ENCODE measurements at places on chromosomes 7 and 10.

DNA sequence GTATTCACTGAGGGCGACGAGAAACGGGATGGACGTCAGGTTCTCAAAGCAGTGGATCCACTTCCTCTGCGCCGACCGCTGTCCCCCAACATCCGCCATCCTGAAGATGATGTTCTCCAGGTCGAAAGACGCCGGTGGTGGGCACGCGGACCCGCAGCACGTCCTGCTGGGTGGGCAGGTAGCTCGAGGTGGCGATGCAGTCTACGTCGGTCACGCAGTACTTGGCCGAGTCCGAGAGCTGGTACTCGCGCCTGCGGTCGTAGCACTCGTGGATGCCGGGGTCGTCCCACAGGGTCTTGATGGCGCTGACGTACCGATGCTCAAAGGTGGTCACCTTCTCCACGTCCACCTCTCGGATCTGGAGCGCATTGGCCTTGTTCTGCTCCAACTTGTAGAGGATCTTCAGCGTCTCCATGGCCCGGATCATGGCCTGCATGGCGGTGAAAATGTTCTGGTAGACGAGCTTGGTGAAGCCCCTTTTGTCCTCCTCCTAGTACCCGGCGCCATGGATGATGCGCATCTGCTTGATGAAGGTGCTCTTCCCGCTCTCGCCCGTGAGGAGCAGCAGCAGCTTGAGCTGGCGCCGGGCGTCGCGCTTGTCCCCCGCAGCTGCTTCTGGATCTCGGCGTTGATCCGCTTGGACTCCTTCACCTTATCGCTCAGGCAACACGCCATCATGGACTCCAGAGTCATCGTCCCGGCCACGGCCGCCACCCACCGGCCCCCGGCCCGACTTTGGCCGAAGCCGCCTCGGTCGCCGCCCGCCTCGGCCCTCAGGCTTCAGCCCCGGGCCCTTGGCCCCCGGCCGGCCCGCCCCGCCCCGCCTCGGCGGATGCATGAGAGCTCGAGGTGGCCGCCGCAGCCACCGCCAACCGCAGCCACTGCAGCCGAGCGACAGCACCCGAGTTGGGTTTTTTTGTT, 122.9 kb upstream of the KCTD7 start:
- no peak for DNase-seq

DNA sequence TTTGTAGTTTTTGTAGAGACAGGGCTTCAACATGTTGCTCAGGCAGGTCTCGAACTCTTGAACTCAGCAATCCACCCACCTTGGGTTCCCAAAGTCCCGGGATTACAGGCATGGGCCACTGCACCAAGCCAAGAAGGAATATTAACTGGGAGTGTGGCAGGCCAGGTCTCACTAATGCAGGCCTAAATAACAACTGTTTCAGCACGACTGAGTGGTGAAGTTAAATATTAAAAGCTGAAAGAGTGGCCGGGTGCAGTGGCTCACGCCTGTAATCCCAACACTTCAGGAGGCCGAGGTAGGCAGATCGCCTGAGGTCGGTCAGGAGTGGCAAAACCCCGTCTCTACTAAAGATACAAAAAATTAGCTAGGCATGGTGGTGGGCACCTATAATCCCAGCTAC, 21.1 kb downstream of the CHUK start:
- DNase-seq, result no peak

DNA sequence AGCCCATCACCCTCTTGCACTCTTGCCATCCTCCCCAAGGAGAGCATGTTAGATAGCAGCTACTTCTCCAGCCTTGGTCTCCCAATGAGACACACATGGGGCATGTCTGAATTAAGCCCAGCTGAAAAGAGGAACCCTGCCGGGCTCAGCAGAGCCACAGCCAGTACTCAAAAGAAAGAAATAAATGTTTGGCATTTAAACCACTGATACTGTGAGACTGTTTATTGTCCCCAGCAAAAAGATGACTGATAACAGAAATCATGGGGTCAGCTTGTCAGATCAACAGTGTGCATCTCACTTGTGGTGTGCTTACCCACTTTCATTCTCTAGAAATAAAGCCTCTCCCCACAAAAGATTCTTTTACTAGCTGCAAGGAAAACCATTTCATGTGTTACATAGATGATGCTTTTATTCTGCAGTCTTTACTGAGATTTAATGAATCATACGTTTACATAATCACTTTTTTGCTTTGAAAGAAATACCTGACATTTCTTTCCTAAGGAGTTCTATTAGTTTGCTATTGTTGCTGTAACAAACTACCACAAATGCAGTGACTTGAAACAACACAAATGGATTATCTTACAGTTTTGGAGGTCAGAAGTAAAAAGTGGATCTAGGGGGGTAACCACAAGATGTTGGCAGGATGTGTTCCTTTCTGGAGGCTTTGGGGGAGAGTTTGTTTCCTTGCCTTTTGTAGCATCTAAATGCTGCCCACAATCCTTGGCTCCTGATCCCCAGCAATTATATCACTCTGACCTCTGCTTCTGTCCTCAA, 20.9 kb downstream of the ANKRD7 start:
- DNase-seq, result no peak

GRCh38 chr10:72802332-72802731, 91.2 kb upstream of the OIT3 start:
- DNase-seq, result no peak

DNA sequence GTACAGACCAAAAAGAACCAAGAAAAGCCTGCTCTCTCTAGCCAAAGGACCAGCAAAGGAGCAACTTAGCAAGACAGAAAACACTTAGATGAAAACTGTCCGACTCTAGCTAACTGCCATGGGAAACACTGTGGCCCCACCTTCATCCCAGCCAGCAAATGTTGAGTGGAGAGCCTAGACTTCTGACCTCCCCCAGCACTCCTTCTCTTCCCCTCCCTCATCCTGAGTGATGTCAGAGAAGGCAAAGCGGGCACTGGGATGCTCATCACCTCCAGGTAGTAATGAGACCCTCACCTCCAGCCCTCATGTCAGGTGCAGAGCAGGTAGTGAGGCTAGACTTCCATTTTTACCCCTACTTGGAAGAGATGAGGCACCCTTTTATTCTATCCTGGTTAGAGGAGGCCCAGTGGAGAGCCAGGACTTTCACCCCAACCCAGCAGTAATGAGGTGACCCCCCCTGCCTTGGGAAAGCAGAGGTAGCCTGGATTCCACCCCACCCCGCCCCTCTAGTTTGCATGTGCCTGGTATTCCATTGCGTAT, 16.9 kb downstream of the CUZD1 start:
- no peak for DNase-seq

DNA sequence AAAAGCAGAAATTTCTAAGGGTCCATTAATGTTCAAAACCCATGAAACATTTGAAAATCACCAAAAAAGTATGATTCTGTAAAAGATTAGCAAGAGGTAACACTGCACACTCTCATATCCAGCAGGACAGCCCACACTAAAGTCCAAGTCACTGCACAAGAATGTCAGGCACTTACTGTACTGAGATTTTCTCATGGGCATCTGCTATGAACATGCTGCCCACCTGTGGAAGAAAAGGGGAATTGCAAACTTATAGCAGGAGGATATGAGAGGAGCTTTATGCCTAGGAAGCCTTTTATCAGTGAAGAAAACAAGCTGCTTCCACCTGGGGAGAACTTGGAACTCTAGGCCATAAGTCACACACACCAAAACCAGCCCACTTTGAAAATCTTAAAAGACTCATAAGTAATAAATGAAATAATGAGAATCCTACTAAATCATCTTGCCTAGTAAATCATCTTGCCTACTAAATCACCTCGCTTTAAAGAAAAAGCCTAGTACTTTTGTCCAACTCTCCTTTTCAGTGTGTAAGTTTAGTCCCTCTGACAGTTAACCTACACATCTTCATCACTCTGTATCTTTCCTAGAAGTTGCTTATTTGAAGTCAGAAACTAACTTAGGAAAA, 46.1 kb downstream of the ARMH3 start:
- no peak for DNase-seq

- DNase-seq, result no peak
These were observed 908 bp downstream of the NOM1 start for GRCh38 chr7:156950381-156950858.

DNA sequence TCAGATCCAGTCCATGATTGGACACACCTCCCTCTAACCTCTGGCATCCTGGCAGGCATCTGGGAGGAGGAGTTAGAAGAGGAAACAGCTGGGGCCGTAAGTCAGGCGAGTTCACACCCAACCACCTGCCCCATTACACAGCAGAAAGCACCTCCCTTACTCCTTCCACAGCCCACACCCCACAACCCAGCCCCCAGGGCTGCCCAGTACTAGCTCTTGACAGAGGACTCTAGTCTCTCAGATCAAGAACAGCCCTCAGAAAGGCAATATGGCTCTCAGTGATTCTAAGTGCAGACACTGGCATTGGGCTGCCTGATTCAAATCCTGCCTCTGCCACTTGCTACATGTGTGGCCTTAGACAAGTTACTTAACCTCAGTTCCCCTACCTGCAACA, 34.1 kb downstream of the KCNMA1 start:
- DNase-seq, result no peak

DNA sequence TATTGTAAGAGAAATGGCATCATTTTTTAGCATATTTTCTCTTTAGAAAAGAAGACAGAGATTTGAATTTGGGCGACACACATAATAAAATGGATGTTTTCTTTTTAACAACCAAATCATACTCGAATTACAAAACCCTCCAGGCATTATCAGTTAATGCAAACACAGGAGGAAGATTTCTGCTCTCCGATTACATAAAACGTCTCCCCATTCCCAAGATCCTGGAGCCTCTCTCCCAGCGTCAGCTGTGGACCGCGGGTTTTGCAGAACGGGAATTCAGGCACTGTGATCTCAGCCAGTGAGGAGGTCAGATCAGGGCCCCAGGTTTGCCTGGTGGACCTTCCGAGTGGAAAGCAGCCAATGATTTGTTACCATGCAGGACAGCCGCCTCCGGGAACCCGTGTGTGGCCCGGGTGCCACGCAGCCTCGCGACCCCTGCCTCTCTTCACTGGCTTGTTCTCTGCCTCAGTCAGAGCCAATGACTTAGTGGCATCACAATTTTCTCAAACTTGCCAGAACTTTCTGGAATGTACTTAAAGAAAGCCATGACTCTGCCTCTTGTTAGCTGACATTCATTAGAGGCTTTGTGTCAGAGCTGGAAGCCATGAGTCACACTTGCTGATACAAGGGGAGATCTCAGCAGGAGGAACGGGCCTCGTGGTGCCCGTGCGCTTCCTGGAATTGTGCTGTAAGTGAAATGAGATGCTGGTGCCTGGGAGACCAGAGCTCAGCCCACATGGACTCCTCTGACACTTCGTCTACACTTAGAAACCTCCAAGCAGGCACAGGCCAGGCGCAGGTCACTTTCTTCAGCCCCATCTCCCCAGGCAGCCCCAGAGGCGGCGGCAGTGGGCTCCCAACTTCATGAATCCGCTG, 246.1 kb downstream of the KLF6 start:
- no peak for DNase-seq

DNA sequence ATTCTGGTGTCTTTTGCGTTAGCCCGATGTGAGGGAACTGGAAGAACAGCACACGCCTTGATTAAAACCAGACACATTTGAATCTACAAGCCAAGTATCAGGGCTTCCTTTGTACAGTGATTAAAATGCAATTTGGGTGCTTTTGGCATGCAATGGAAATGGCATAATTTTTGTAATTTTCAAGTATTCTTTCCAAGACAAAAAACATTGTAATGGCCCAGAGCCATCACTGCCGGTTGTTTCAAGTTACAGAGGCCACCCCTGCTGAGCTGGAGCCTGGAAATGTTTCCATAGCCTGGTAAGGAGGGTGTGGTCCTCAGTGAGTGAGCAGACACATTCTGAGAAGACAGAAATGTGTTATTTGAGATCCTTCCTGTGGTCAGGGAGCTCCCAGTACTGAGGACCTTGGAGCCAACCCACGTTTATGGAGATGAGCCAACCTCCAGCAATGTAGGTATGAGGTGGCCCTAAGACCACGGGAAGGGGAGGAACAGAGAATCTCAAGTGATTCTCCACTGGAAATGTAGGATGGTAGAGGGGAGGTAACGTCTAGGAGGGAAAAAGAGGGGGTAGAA, 20.9 kb downstream of the TEX36 start:
- DNase-seq, result no peak

GRCh38 chr7:128271471-128271941, 30.4 kb downstream of the LEP start:
- no peak for DNase-seq

DNA sequence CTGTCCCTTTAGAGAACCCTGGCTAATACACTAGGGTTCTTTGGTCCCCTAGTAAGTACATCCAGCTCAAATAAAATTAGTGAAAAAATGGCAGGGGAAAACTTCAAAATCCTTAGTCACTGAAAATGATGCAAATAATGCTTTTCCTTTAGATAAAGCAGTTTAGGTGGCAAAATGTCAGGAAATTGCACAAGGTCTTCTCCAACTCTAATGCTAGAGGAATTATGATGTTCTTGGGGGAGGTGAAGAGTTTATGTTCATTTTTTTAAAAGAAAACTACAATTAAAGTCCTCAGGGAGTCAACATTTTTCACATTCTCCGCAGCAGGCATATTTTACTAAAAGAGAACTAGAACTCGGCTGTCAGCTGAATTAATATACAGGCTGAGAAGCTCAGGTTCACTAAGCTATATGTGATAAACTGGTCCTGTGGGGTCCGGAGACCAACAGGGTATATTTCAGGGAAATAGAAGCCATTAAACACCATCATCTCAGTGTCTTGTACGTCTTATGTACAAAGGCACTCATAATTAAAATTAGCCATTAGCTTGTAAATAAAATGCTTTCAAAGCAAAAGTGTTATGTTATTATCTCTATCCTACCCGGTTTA, 1164.7 kb upstream of the AUTS2 start:
- DNase-seq, result no peak

DNA sequence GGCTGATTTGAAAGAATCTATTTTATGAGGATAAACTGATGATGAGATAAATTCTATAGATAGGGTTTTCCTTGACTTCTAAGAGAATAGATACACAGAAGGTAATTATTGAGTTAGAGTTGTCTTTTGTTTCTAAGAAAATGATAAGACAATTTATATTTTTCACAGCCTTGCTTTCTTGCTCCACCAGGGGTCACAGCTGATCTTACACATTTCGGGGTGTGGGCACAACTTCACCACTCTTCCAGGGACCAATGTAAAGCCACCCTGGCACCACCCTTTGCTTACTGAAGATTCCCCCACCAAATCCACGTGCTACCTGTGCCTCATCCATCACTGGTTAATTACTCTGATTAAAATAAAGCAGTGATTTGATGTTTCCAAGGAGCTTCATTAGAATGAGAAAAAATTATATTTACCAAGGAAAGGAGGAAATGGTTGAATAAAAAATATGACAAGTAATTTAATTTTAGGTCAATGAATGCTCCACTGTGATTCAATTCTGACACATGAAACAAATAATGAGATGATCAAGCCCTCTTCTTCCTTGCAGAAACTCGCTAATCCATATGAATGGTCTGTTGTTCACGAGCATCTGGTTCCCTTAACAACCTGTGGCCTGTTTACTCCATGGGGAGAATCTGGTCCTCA, 177.3 kb upstream of the TNS3 start:
- DNase-seq, result no peak

- DNase-seq, result no peak
These were observed 14.0 kb downstream of the ARL4A start for GRCh38 chr7:12701433-12701832.

DNA sequence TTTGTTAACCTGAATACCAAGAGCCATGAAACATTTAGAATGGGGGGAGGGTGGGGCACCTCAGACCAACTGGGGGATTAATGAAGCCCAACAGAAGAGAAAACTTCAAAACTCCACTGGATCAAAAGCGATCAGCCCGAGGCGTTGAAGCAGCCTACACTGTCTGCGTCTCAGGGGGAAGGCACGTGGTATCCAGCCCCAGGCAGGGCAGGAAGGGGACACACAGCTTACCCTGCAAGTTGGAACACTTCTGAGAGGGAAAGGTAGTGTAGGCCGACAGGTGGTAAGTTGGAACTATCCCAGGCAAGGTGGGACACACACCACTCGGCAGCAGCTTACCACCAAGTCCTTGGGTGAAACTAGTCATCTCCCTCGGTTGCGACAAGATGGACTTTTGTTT, 102.9 kb downstream of the TAX1BP1 start:
- no peak for DNase-seq
